ENCODE measurements at places on chromosomes 11 and 22.

- DNase-seq, result no peak
- no peak overlapping the region for H3K27ac ChIP-seq
Observed at GRCh38 chr11:59259047-59259446, 46.3 kb upstream of the MPEG1 start.

DNA sequence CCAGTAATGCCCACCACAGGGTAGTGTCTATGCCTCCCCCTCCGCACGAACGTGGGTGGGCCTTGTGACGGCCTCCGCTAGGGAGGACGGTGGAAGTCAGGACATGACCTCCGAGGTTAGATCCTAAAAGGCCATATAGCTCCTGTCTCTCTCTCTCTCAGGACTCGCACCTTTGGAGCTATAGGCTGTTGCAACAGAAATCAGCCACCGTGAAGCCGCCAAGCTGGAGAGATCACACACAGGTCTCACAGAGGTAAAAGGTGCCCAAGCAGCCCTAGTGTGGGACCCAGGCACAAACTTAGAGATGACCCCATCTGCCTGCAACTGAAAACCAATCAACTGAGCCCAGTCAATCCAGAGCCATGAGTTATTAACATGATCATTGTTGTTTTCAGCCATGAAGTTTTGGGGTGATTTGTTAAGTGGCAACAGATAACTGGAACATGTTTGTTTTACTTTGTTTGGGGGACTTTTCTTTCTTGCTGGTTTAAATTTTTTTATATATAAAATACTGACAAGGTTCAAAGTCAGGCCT, 7.4 kb upstream of the NAP1L4 start:
- H3K27me3 ChIP-seq, result no peaks in the 10 kb centered on the region
- H3K27ac ChIP-seq, result no peak overlapping the region
- no peaks in the 10 kb centered on the region for H3K36me3 ChIP-seq
- DNase-seq, result no peak

DNA sequence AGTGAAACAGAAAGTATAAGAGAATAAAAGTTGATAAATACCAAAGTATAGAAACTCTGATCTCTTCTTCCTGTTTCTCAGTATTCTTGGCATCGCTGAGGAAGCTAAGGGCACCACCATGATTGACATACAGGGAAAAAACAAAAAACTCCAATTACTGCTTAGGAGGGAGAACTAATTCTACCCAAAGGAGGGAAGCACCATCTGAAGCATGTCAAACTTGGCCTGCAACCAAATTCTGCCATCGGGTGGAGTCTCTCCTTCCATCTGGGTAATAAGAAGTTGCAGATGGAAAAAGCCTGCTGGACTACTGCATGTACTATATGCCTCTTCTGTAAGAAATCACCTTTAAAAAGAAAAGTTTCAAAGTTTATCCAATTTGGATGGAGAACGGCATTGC, 30.5 kb upstream of the PPP2R1B start:
- DNase-seq, result no peak
- no peak overlapping the region for H3K4me3 ChIP-seq
- no peaks in the 10 kb centered on the region for H3K36me3 ChIP-seq
- no peak overlapping the region for H3K27ac ChIP-seq

DNA sequence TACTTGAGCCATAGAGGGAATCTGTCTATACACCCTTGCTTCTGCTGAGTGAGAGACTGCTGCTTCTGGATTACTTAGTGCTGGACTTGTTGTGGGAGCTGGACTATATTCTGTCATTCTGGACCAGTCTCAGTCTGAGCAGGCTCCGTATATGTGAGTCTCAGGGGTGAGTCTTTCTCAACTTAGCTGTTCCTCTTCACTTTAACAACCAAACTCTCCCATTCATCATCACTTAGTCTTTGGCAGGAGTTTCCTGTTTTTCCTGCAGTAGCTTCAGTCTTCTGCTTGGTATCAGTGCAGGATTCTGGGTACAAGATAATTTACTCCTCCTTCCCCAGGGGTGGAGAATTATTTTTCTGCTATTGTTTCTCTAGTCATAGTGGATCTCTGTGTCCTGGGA, 779.5 kb downstream of the METTL15 start:
- no peak overlapping the region for H3K27ac ChIP-seq
- H3K27me3 ChIP-seq, result no peaks in the 10 kb centered on the region
- H3K36me3 ChIP-seq, result no peaks in the 10 kb centered on the region
- H3K4me1 ChIP-seq, result no peaks in the 10 kb centered on the region

DNA sequence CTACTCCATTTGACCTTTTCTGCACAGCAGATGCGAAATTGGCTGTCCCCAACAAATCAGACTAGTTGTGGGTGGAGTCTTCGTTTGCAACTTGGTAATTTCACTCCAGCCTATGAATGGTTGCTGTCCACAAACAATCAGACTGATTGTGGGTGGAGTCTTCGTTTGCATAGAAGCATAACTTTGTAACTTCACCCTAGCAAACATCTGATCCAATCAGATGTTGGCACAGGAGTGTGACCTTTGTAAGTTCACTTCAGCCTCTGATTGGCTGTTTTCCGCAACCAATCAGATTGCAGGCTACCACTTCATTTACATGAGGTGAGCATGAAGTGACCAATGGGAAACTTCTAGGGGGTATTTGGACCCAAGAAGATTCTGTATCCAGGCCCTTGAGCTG, 16.3 kb upstream of the CABP2 start:
- H3K4me3 ChIP-seq, result no peak overlapping the region
- no peaks in the 10 kb centered on the region for H3K36me3 ChIP-seq
- no peak for DNase-seq
- no peak overlapping the region for H3K27ac ChIP-seq
- no peaks in the 10 kb centered on the region for H3K27me3 ChIP-seq

DNA sequence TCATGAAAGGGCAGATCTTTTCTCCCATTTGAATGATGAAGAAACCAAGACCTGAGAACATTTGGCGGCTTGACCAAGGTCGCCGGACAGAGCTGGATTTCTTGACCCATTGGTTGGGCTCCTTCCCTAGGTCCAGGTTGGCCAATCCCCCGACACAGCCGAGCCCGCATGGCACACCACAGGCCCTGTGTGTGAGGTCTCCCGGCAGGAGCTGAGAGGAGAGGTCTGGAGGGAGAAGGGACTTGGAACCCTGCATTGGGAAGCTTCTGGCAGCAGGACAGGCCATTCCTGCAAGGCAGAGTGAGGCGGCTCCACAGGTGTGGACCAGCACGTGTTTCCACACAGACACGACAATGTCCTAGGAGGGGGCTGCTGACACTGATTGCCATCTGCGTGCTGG, 98.6 kb upstream of the THY1 start:
- H3K4me3 ChIP-seq, result no peak overlapping the region
- no peaks in the 10 kb centered on the region for H3K36me3 ChIP-seq
- no peaks in the 10 kb centered on the region for H3K4me1 ChIP-seq
- no peak for DNase-seq
- no peaks in the 10 kb centered on the region for H3K27me3 ChIP-seq
- H3K27ac ChIP-seq, result no peak overlapping the region

- H3K36me3 ChIP-seq, result no peaks in the 10 kb centered on the region
- H3K4me3 ChIP-seq, result no peak overlapping the region
- no peak overlapping the region for H3K27ac ChIP-seq
- no peaks in the 10 kb centered on the region for H3K4me1 ChIP-seq
- no peak for DNase-seq
Observed at GRCh38 chr22:33476206-33476605, 418.0 kb upstream of the SYN3 start.

- H3K4me3 ChIP-seq, result no peak overlapping the region
- no peak for DNase-seq
- no peak overlapping the region for H3K27ac ChIP-seq
- no peaks in the 10 kb centered on the region for H3K4me1 ChIP-seq
- H3K27me3 ChIP-seq, result no peaks in the 10 kb centered on the region
Observed at GRCh38 chr11:98260983-98261382, 759.8 kb upstream of the CNTN5 start.

- H3K4me1 ChIP-seq, result no peaks in the 10 kb centered on the region
- H3K36me3 ChIP-seq, result no peaks in the 10 kb centered on the region
- H3K27ac ChIP-seq, result no peak overlapping the region
- no peaks in the 10 kb centered on the region for H3K27me3 ChIP-seq
- DNase-seq, result no peak
Observed at GRCh38 chr11:72309074-72309598, 65.2 kb upstream of the PHOX2A start.

GRCh38 chr11:134516529-134516928, 104.5 kb upstream of the B3GAT1 start:
- no peak for DNase-seq
- H3K4me1 ChIP-seq, result no peaks in the 10 kb centered on the region
- no peak overlapping the region for H3K27ac ChIP-seq
- H3K36me3 ChIP-seq, result no peaks in the 10 kb centered on the region

DNA sequence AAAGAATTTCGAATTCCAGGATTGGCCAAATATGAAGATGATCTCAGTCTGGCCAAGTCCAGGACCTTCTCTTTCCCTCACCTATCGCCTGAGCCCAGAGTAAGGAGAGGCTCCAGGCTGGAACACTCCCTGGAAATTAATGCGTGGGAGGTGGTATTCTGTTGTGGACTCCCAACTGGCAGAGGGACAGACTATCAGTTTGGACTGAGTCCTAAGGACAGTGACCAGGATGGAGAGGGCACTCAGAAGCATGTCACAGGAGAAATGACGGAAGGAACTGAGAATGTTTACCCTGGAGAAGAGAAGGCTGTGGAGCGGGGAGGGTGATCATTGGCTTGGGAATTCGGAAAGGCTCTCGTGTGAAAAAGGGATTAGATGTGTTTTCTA, 84.4 kb downstream of the RPL27A start:
- peak overlapping the region; percentile 82 for H3K27ac ChIP-seq
- H3K4me1 ChIP-seq, result peaks cover 17% of the 10 kb centered on the region
- DNase-seq, result no peak
- no peak overlapping the region for H3K4me3 ChIP-seq

DNA sequence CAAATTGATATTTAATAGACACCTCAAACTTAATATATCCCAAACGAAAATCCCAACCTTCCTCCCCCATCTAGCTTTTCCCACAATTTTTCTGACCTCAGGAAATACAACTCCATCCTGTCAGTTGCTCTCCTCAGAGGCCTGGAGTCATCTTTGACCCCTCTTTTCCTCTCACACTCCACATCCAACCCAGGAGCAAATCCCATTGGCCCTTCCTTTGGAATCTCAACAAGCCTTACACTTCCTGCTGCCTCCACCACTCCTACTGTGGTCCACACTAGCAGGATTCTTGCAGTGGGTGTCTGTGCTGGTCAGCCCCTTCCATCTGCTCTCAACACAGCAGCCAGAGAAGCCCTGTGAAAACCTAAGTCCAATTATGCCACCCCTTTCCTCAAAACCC, 39.3 kb upstream of the RFPL3 start:
- no peak overlapping the region for H3K4me3 ChIP-seq
- no peak for DNase-seq
- no peaks in the 10 kb centered on the region for H3K36me3 ChIP-seq

GRCh38 chr11:65973439-65974110, 12.0 kb downstream of the SART1 start:
- no peak for DNase-seq
- H3K4me1 ChIP-seq, result no peaks in the 10 kb centered on the region
- H3K4me3 ChIP-seq, result no peak overlapping the region
- no peaks in the 10 kb centered on the region for H3K36me3 ChIP-seq

GRCh38 chr11:126585774-126586491, 230.4 kb downstream of the ST3GAL4 start:
- H3K27me3 ChIP-seq, result no peaks in the 10 kb centered on the region
- no peaks in the 10 kb centered on the region for H3K36me3 ChIP-seq
- H3K27ac ChIP-seq, result peak overlapping the region; percentile 54
- no peak overlapping the region for H3K4me3 ChIP-seq
- H3K4me1 ChIP-seq, result no peaks in the 10 kb centered on the region

DNA sequence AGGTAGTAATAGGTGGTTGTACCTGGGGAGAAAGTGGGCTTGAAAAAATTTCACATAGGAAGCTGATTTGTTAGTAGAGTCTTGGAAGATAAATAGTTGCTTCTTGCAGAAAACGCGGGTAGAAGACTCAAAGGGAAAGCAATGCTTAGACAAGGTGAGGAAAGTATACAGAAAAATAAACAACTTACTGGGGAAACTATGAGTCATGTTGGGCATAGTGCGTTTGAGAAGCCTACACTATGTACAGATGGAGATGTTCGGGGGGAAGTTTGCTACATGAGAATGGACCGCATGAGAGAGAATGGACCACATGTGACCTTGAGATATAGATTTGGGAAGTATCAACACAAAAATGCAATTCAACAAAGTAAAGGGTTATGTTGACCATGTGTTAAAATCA, 86.7 kb upstream of the DDI1 start:
- no peak overlapping the region for H3K27ac ChIP-seq
- no peaks in the 10 kb centered on the region for H3K36me3 ChIP-seq
- no peaks in the 10 kb centered on the region for H3K27me3 ChIP-seq
- H3K4me3 ChIP-seq, result no peak overlapping the region
- no peak for DNase-seq
- no peaks in the 10 kb centered on the region for H3K4me1 ChIP-seq

DNA sequence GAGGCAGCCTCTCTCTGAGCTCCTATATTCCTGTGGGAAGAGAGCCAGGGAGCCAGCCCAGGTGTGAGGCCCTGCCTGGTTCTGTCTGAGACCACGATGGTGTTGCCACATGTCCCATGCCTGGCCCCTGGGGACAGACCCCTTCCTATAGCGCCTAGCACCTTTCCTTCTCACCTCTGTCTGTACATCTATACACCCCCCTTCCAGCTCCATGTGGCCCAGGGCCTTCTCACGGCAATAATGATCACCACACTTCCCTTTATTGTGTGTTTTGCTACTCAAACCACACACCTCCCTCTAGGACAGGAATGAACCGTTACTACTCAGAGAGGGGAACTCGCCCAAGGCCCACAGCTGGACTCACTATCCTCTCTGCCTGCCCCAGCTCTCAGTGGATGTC, 12.8 kb downstream of the CD82 start:
- no peaks in the 10 kb centered on the region for H3K27me3 ChIP-seq
- H3K4me1 ChIP-seq, result no peaks in the 10 kb centered on the region
- H3K4me3 ChIP-seq, result no peak overlapping the region
- H3K27ac ChIP-seq, result no peak overlapping the region
- DNase-seq, result no peak
- H3K36me3 ChIP-seq, result no peaks in the 10 kb centered on the region

DNA sequence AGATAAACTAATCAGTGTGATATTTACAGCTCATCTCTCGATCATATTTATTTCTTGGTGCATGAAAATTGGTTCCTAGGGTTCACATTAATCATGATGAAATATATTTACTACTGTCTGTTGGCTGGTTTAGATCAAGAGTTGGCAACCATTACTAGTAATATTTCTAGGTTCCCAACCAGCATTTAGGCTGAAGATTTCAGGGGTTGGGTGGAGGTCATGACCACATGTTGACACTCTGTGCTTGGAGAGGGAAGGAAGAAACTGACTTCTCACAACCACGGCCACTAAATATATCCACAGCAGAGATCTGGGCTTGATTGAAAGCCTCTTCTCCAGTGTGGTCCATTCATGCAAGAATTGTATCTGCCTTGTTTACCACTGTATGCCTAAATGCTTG, 87.9 kb downstream of the ALX4 start:
- H3K4me1 ChIP-seq, result peaks cover 5% of the 10 kb centered on the region
- no peaks in the 10 kb centered on the region for H3K36me3 ChIP-seq
- no peaks in the 10 kb centered on the region for H3K27me3 ChIP-seq
- H3K27ac ChIP-seq, result no peak overlapping the region

- peak; percentile 79 for DNase-seq
- peaks cover 49% of the 10 kb centered on the region for H3K4me1 ChIP-seq
- no peaks in the 10 kb centered on the region for H3K36me3 ChIP-seq
- no peaks in the 10 kb centered on the region for H3K27me3 ChIP-seq
- H3K4me3 ChIP-seq, result no peak overlapping the region
- peak overlapping the region; percentile 54 for H3K27ac ChIP-seq
Observed at GRCh38 chr11:76768088-76768908, 14.9 kb upstream of the TSKU start.
